K562 (cell line): ENCODE measurements at places on chromosomes 7 and 10. TPM values are rescaled to one million over a fixed set of nuclear protein-coding genes. Genes with fewer than 3 reads are reported as not detected.

GRCh38 chr7:122556219-122556618 is 142.7 kb downstream of the RNF133 start:
- no peaks in the 10 kb centered on the region for H3K27me3 ChIP-seq
- no peaks in the 10 kb centered on the region for H3K36me3 ChIP-seq
- no peak overlapping the region for H3K27ac ChIP-seq

- no peaks in the 10 kb centered on the region for H3K4me1 ChIP-seq
- H3K27ac ChIP-seq = no peak overlapping the region
- no peaks in the 10 kb centered on the region for H3K36me3 ChIP-seq
- DNase-seq = no peak
These were observed 22.0 kb downstream of the SUN3 start for GRCh38 chr7:48006866-48007265.

- DNase-seq = no peak
- H3K27ac ChIP-seq = no peak overlapping the region
- H3K36me3 ChIP-seq = no peaks in the 10 kb centered on the region
- no peak overlapping the region for H3K4me3 ChIP-seq
- no peaks in the 10 kb centered on the region for H3K4me1 ChIP-seq
- H3K27me3 ChIP-seq = no peaks in the 10 kb centered on the region
These were observed 327.7 kb downstream of the GPR158 start for GRCh38 chr10:25502453-25502852.

Gene CYP26C1
- total RNA-seq = 0.07 and 0.16 TPM in 2 replicates

Gene EN2
- 0.04 TPM in 1 of 2 replicates, not detected in the other for total RNA-seq
